ENCODE measurements at places on chromosomes 4 and X.

GRCh38 chr4:176780995-176781738 is 11.6 kb downstream of the VEGFC start:
- DNase-seq: no peak

DNA sequence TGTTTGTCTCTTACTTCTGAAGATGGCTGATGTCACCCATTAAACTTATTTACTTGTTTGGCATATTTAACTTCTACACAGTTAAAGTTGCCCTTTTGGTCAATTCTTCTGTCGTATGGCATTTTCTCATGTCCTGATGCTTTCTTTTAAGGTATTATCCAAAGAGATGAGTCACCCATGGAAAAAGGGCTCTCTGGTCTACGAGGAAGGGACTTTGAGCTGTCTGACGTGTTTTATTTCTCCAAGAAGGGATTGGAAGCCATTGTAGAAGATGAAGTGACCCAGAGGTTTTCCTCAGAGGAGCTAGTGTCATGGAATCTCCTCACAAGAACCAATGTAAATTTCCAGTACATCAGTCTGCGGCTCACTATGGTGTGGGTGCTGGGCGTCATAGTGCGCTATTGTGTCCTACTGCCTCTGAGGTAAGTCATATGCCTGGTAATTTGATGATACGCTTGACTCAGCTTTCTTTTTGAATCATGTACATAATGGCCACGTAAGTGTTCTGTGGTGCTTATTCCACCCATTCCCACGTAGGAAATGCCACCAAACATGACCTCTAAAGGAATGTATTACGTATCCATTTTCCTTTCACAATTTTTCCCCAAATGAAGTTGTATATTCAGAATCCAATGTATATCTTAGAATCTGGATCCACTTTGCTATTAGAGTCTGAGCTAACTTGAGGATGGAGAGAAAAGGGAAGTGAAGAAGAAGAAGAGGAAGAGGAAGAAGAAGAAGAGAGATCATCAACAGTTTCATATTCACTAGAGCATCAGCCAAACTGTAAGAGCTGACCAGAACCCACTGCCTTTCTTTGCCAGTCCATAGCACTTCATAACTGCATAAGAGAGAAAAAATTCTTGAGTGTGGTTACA is 45.7 kb downstream of the GPAT3 start:
- DNase-seq: no peak

- no peak for DNase-seq
These were observed 20.5 kb downstream of the RWDD4 start for GRCh38 chr4:183638436-183638835.

GRCh38 chrX:34437586-34437985 is 219.5 kb downstream of the TMEM47 start:
- DNase-seq: peak; percentile 14

GRCh38 chr4:51894059-51894645 is 51.2 kb downstream of the DCUN1D4 start:
- DNase-seq: no peak

GRCh38 chr4:98996765-98997068 is 1.2 kb downstream of the METAP1 start:
- DNase-seq: no peak

DNA sequence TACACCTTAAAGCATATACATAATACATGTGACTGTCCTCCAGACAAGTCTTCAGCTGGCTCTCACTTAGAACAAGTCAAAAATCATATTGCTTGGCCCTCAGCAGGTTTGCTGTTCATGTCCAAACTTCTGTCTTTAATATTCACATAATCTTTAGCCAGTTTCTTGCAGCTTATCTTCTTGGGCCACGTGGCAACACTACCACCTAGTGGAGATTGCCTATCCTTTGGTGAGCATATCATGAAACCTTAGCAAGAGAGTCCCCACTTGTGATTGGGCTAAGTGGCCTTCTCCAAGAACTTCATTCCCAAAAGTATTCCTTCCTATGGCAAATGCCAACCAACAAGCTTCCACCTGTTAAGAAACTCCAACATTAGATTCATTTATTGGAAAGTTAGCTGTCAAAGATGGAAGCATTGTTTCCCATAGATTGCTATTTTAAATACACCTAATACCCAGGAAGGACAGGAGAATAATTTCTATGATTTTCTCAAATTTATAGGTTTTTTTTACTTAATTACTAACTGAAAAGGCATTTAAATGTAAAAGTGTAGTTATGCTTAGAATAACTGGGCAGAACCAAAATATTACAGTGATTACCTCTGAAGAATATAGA is 231.9 kb upstream of the INTU start:
- DNase-seq: peak; percentile 51

- peak; percentile 34 for DNase-seq
These were observed 107.5 kb upstream of the ACSL4 start for GRCh38 chrX:109840585-109840984.

DNA sequence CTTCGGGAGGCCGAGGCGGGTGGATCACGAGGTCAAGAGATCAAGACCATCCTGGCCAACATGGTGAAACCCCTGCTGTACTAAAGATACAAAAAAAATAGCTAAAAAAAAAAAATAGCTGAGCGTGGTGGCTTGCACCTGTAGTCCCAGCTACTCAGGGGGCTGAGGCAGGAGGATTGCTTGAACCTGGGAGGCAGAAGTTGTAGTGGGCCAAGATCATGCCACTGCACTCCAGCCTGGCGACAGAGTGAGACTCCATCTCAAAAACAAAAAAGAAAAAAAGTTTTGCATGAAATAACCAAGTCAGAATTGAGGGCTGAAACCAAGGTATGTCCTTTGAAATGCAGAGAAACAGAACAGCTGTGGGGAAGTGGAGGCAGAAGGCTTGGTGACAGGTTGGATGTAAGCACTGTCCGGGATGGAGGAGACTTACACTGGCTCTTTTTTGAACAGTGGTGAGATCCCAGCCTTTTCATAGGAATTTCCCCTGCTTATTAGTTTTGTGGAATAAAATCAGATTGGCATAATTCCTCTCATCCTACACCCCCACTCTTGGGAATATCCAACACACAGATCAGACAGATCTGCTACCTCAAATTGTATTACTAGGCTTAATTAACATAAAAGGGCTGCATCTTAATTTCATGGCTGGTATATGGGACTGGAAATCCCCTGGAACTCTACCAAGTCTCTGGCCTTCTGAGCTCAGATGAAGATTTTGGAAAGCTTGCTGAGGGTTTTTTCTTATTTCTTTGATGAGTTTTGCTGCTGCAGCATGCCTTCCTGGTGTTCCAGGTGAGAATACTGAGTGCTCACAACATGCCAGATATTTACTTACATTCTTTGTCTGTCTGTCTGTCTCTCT is 18.8 kb upstream of the C4orf36 start:
- no peak for DNase-seq

GRCh38 chr4:176238157-176238610 is 30.8 kb downstream of the ASB5 start:
- no peak for DNase-seq

GRCh38 chrX:154002215-154002719 is 17.4 kb downstream of the IRAK1 start:
- DNase-seq: no peak

DNA sequence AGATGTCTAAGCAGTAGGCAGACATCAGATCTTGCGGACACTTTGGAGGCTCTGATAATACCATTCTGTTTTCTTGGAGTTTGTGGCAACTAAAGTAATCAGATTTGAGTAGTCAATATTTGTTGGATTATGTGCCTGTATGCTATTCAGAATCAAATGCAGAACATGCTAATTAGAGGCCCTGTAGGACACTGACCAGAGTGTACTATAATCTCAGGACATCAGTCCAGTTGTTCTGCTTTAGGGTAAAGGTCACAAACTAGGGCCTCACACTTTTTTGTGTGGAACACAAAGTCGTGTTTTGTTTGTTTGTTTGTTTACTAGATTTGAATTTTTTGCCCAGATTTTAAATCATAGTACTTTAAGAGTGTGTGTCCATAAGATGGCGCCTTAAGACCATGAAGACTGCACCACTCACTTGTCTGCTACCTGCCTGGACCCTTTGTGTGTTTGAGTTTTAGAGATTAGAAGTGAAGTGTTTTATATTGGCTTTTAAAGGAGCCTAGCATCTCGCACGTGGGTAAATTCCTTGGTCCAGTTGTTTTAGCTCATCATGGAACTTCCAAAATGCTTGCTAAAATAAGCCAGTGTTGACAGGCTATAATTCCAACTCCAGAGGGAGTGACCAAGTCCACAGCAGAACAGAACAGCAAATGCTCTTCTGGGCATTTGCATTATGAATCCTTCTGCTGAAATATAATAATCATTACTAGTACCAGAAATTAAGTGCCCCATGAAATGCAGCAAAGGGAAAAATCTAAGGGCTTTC is 34.7 kb downstream of the IL13RA1 start:
- no peak for DNase-seq

DNA sequence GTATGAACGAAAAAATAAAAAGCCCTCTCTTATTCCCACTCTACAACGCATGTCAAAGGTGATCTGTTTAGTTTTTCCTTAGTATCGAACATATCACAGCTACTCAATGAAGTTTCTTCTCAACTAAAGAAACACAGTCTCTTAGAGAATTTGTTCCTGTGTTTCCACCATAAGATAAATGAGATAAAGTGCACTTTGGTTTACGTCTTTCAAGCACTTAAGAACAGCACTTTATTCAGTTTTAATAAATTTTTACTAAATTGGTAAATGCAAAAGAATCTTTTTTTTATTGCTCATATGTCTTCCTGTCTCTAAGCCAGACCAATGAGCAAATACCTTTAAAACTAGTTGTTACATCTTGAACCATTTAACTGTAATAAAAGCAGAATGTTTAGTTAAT is 259.8 kb downstream of the CHIC1 start:
- no peak for DNase-seq

DNA sequence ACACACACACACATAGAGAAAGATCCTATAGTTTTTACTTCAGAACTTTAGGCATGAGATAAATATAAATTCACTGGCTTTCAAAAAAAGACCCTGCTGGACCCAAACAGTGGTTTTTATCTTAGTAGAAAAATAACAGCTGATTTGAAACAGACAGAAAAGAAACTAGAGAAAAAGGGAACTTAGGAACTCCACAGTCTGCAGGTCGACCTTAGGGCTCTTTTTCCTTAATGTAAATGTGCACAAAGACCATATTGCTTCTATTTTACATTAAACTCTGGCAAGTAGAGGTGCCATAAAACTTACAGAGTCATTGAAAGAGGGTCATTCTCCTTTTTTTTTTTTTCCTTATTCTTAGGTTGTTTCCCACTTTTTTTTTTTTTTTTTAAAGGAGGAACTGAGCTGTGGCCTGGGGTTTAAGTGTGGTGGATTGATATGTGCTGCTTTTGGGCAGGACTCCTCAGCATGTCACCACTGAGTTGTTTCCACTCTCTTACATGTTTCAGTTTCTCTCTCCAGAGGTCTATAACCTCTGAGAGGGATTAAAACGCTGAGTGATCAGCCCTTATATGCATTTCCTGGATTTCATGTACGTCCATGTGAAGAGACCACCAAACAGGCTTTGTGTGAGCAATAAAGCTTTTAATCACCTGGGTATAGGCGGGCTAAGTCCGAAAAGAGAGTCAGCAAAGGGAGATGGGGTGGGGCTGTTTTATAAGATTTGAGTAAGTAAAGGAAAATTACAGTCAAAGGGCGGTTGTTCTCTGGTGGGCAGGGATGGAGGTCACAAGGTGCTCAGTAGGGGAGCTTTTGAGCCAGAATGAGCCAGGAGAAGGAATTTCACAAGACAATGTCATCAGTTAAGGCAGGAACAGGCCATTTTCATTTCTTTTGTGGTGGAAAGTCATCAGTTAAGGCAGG is 70.8 kb upstream of the PACRGL start:
- DNase-seq: no peak

DNA sequence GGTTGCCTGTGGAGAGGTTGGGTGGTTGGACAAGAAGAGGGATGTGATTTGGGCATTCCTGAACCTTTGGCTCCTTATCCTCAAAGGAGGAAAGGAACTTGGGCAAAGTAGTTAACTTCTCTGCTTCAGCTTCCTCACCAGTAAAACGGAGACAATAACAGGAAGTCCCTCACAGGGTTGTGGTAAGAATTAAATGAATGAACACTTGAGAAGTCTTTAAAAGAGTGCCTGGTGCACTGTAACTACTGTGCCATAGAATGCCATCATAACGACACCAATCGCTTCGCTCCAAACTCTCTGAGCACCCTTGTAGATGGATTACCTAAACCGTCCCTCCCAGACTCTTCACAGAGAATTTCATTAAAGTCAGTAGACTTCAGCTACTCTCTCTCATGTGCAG is 10.5 kb downstream of the ZCCHC18 start:
- DNase-seq: no peak

DNA sequence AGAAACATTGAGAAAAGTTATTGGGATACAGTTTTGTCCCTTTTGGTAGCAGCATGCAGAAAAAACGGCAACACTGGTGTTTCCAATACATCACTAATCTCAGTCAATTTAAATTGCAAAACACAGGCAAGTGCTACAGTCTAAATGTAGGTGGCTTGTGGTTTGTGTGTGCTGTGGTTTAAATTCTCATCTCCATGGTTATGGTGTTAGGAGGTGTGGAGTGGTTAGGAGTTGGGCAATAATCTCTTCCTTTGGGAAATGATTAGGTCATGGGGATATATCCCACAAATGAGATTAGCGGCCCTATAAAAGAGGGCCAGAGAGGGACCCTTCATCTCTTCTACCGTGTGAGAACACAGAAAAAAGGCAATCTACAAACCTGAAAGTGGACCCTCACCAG is 1344.3 kb downstream of the ADGRL3 start:
- no peak for DNase-seq

- DNase-seq: no peak
These were observed 174.0 kb downstream of the ADAM29 start for GRCh38 chr4:175092114-175092513.

DNA sequence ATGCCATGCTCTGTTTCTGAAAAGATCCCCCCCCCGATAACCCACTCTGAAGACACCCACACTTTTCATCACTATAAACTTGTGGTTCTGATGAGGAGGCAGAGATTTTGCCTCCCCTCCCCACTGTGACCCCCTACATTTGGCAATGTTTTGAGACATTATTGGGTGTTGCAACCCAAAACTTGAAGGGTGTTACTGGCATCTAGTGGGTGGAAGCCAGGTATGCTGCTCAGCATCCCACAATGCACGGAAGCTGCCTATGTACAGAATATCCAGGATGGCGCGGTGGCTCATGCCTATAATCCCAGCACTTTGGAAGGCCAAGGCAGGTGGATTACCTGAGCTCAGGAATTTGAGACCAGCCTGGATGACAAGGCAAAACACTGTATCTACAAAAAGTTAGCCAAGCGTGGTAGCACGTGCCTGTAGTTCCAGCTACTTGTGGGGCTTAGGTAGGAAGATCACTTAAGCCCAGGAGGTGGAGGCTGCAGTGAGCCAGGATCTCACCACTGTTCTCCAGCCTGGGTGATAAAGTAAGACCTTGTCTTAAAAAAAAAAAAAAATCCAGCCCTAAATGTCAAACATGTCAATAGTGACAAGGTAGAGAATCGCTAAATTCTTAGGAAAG is 87.3 kb downstream of the SCD5 start:
- DNase-seq: no peak

DNA sequence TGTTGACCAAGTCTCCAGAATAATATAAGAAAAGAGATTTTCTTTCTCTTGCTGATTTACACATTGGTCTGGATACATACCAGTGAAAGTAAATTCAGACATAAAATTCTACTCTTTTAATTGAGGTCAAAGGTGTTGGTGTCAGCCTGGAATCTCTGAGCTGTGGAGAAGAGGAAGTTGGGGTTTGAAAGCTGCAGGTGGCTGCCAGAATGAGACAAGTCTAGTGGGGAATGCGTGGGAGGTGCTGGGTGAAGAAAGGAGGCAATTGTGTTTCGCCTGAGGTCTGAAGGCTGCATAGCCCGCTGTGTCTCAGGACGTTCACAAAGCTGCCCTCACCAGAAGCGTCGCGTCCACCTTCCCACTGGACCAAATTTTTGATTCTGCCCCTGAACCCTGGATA is 31.2 kb downstream of the PHEX start:
- no peak for DNase-seq

All from mucosa of gallbladder (tissue), 1 donor.